ENCODE measurements at places on chromosomes 3 and 15. TPM values are rescaled to one million over a fixed set of nuclear protein-coding genes. Genes with fewer than 3 reads are reported as not detected.

The CCNB2 gene
- total RNA-seq = 5.5 TPM

The MYRIP gene
- total RNA-seq = 10.7 TPM

The OXTR gene
- total RNA-seq = not detected

The SNTN gene
- not detected for total RNA-seq

DNA sequence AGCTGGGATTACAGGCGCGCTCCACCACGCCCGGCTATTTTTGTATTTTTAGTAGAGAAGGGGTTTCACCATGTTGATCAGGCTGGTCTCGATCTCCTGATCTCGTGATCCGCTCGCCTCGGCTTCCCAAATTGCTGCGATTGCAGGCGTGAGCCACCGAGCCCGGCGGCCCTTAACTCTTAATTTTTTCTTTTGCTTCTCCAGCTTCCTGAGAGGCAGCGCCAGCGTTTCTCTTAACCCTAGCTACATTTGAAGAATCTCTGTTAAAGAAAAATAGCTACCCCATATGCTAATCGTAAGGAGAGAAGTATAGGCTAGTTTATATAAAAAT is 465 bp upstream of the GK5 start:
- no peak for DNase-seq

The QRICH1 gene
- 47.8 TPM for total RNA-seq

The SOX2 gene
- 16.5 TPM for total RNA-seq

DNA sequence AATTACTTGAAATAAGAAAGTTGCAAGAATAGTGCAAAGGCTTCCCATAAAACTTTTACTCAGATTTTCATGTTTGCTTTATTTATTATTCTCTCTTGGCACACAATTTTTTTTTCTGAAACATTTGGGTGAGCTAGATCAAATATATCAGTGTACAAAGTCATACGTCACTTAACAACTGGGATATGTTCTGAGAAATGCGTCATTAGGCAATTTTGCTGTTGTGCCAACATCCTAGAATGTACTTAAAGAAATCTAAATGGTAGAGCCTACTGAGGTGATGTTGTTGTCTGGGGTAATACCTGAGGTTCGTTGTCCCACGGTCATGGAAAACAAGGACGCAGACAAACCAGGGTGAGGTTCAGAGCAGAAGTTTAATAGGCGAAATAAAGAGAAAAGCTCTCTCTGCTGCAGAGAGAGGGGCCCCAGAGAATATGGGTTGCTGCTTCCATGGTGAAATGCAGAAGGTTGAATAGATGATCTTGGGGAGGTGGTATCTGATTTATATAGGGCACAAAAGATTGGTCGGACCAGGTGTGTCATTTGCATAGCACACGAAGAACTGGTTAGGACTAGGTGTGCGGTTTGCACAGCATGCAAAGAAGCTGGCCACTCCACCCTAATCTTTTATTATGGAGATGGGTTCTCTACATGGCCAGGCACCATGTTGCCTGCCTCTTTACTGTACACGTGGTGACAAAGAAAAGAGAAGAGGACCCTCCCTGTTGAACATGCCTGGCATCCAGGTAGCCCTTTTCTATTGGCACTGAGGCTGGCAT is 8.8 kb upstream of the GRAMD1C start:
- DNase-seq = no peak

The RUBCN gene
- 67.0 TPM for total RNA-seq

DNA sequence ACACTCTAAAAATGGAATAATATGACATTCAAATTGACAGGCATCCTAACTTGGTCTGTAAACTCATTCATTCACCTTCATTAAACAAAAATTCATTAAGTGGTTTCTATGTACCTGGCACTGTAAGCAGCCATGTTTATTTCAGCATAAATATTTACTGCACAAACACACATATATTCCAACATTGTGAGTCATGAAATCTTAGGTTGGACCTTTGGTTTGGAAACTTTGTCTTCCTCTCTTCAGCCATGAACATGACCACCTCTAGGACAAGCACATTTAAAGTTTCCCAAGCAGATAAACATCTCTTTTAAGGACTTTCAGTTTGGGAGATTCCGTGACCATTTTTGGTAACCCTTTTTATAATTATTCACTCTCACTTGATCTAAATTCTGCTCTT is 131.8 kb downstream of the TPRG1 start:
- DNase-seq = no peak

GRCh38 chr15:77964193-77964592 is 113.3 kb downstream of the TBC1D2B start:
- no peak for DNase-seq

The FURIN gene
- total RNA-seq = 56.4 TPM

The PLA2G4F gene
- total RNA-seq = 41.4 TPM

GRCh38 chr3:193028258-193028657 is 110.6 kb upstream of the MB21D2 start:
- DNase-seq = no peak

DNA sequence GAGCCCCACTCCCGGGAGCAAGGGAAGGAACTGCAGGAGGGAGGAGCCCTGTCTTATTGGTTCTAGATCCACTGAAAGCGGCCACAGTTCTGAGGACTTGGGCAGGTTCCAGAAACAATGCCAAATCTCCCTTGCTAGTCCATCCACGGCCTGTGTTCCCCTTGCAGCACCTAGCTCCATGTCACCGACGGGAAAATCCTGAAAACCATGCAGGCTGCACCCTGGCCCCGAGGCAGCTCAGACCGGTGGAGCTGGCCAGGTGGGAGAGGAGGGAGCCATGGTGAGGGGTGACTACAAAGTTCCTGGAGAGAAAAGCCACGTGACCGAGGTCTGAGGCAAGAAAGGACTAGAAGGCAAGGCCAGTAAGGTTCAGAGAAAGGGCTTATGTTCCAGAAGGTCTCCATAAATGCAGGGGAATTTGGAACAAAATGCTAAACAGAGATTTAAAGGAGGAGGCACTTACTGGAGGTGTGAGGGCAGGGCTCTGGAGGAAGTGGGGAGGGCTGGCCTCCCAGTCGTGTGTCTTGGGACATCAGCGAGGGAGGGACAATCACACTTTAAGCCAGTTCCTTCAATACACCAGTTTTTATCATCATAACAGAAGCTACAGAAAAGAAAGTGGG is 5.4 kb downstream of the MGLL start:
- DNase-seq = no peak

DNA sequence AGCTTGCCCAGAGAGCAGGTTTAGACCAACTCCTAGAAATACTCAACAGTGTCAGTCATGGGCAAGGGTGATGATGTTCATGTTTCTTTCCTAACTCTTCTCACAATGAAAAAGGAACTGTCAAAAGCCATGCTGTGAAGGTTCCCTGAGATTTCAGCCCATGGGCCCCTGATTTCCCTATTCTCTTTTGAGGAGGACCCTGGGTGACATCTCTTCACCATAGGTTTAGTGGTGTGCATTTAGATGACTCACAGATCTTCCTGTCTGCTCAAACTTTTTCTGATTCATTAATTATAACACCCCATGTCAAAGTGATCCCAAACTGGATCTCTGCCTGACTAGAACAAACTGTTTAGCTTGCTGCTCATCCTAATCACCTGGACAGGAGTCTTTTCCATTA is 108.0 kb downstream of the BBX start:
- DNase-seq = no peak

DNA sequence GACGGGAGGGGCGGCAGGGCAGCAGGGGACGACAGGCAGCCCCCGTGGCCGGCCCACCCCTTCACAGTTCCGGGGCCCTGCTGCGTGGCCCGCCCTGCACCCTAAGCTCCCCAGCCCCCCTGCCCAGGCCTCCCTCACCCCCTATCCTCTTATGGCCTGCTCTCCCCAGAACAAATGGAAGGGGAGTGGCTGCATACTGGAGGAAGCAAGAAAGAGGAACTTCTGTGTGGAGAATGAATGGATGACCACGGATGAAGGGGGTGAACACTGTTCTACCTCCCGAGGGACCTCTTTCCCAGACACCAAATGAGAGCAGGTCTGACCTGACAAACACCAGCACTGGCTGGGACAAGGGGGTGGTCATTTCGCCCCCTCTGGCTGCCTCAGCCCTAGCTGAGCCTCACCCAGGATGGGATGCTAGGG is 25.0 kb downstream of the SEC61A1 start:
- peak; percentile 52 for DNase-seq

The MLF1 gene
- 9.9 TPM for total RNA-seq
